Cardiac muscle cell (in vitro differentiated cells and primary cell): ENCODE measurements at places on chromosomes 12 and 14. TPM values are rescaled to one million over a fixed set of nuclear protein-coding genes. Genes with fewer than 3 reads are reported as not detected.

Gene TMPRSS12
- total RNA-seq: not detected in 2 replicates

DNA sequence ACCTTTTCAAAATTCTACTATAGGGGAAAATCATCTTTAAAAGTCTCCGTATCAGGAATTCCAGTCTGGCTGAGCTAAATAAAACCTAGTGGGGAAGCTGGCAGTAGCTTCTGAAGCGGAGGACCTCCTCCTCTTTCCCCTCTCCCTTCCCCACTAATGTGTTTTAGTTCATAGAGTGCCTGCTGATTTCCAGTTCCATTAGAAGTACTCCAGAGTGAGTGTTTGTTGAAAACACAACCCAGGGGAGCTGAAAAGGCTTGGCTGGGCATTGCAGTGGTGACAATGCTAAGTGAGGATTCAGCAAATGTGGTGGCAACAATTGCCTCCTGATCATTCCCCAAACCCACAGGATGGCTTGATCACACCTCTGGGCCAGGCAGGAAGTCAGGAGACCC, 144.2 kb upstream of the FRMD6 start:
- no peak for DNase-seq
- H3K4me1 ChIP-seq: no peaks in the 10 kb centered on the region
- no peaks in the 10 kb centered on the region for H3K27me3 ChIP-seq
- peak overlapping the region; percentile 58 for H3K27ac ChIP-seq
- H3K36me3 ChIP-seq: no peaks in the 10 kb centered on the region
- H3K4me3 ChIP-seq: no peak overlapping the region

DNA sequence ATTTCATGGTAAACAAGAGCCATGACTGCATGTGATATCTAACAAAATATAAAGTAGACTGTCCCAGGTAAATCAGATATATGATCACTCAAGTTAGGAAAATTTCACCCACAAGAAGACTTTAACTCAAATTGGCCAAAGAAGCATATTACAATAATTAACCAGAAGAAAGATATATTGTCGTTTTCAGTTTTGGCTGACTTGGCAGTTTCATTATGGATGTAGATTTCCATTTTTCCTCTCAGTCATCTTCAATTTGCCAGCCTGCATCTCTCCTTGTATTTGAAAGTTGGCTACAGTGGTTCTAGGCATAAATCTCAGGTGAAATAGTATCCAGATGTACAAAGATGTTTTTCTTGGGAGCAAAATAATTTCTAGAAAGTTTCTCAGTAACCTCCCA, 761.6 kb downstream of the LRFN5 start:
- H3K36me3 ChIP-seq: no peaks in the 10 kb centered on the region
- no peaks in the 10 kb centered on the region for H3K4me1 ChIP-seq
- no peak overlapping the region for H3K4me3 ChIP-seq
- H3K27me3 ChIP-seq: no peaks in the 10 kb centered on the region
- no peak overlapping the region for H3K27ac ChIP-seq

DNA sequence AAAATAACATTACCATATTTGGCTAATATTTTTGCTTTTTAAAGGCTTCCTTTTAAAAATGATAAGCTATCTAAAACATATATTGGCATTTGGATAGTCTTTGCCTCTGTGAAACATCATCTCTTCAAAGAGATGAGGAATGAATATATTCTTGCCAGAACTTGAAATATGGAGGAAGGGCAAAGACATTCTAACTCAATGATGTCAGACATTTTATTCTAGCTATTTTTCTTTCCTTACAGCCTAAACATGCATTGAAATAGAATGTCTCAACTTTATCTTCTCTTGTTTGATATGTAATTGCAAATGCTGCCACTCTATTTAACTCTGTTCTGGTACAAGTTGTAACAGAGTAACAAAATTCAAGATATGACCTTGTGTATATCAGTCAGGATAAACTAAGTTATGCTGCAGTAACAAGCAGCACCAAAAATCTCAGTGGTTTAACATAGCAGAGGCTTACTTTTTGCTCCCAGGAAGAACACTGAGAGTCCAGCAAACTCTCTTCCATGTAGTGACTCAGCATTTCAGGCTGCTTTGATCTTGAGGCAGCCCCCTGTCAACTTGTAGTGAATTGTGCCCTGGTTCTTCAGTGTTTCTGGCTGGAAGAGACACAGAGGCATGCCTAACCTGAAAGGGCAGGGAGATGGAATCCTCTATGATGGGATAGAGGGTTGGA, 11.0 kb downstream of the IRAK3 start:
- H3K27ac ChIP-seq: no peak overlapping the region
- H3K27me3 ChIP-seq: no peaks in the 10 kb centered on the region
- no peak overlapping the region for H3K4me3 ChIP-seq
- no peaks in the 10 kb centered on the region for H3K4me1 ChIP-seq

- no peaks in the 10 kb centered on the region for H3K27me3 ChIP-seq
- no peak overlapping the region for H3K4me3 ChIP-seq
- no peak for DNase-seq
- H3K4me1 ChIP-seq: no peaks in the 10 kb centered on the region
- no peaks in the 10 kb centered on the region for H3K36me3 ChIP-seq
Observed at GRCh38 chr14:77355811-77356210, 21.1 kb downstream of the TMED8 start.

DNA sequence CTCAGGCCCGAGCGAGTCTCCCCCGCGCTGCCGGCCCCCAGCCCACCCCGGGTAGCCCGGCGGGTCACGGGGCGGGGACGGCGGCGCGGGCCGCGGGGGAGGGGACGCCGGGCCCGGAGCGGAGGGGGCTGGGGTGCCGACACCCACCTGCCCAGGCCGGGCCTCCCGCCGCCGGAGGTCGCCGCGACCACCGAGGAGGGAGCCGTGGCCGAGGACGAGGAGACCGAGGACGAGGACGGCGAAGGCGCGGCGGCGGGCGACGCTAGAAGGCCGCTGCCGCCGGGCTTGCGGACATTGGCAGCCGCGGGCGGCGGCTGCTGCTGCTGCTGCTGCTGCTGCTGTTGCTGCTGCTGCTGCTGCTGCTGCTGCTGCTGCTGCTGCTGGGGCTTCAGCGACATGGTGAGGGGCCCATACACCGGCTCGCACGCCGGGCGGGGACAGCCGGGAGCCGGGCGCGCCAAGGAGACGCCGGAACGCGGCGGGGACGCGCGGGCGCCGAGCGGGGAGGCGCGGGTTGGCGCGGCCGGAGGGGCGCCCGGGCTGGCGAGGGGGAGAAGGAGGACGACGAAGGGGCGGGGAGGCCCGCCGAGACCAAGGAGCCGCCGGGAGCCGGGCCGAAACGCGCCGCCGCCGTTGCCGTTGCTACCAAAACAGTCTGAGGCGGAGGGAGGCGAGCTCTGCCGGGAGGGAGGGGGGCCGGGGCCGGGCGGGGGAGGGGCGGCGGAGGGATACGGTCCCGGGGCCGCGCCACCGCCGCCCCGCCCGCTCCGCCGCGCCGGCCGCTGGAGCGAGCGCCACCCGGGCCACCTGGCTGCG, at the start of gene ATXN2:
ATXN2 (minus strand) TSS at position 679 of the 816 bp plus-strand sequence; CDS start at position 398, 281 bp downstream.
- peak; percentile 81 for DNase-seq
- no peaks in the 10 kb centered on the region for H3K27me3 ChIP-seq
- H3K4me3 ChIP-seq: peak within 1 kb of the TSS; percentile 69
- peak within 1 kb of the TSS; percentile 100 for H3K27ac ChIP-seq
- peaks cover 22% of the 10 kb centered on the region for H3K4me1 ChIP-seq

- DNase-seq: no peak
- H3K27me3 ChIP-seq: peaks cover 4% of the 10 kb centered on the region
- no peak overlapping the region for H3K4me3 ChIP-seq
- H3K36me3 ChIP-seq: no peaks in the 10 kb centered on the region
- peak overlapping the region; percentile 81 for H3K27ac ChIP-seq
Observed at GRCh38 chr12:117091758-117092510, 7.3 kb downstream of the TESC start.

DNA sequence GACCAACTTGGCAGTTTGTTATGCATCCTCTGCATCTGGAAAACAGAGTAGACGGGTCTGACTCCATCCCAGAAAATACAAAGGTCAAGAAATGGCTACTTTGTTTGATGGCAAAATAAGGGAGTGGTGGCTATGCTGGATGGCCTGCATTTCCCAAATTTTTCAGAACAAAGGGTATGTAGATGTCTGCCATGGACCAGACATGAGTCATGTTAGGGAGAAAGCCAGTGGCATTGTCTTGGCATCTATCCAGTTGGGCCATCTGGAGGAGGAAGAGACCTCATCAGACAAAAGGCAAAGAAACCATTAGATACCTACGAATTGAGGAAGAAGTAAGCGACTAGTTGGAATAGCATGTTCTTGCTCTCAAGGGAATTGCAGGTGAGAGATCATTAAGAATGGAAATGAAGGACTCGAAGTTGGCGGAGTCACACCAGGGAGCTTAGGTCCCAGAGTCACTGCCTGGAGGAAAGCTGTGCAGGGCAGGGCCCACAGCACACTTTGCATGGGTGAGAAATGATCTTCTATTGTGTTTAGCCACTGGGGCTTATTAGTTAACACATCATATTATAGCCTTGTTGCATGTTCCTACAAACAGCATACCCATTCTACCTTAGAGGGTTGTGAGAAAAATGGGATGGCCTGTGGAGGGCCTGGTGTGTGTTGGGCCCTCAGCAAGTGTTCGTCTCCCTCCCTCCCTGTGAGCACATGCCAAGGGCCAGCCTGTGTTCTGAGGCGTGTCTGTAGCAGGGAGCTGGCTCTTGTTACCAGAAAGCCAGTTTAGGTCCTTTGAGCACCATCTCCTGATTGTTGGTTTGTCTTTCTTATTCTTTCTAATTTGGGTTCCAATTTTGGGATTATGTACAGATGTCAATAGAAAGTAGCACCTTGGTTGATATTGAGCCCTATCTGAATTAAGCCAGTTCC, 119.4 kb downstream of the KTN1 start:
- H3K27me3 ChIP-seq: no peaks in the 10 kb centered on the region
- no peak overlapping the region for H3K27ac ChIP-seq
- H3K36me3 ChIP-seq: no peaks in the 10 kb centered on the region
- no peaks in the 10 kb centered on the region for H3K4me1 ChIP-seq

DNA sequence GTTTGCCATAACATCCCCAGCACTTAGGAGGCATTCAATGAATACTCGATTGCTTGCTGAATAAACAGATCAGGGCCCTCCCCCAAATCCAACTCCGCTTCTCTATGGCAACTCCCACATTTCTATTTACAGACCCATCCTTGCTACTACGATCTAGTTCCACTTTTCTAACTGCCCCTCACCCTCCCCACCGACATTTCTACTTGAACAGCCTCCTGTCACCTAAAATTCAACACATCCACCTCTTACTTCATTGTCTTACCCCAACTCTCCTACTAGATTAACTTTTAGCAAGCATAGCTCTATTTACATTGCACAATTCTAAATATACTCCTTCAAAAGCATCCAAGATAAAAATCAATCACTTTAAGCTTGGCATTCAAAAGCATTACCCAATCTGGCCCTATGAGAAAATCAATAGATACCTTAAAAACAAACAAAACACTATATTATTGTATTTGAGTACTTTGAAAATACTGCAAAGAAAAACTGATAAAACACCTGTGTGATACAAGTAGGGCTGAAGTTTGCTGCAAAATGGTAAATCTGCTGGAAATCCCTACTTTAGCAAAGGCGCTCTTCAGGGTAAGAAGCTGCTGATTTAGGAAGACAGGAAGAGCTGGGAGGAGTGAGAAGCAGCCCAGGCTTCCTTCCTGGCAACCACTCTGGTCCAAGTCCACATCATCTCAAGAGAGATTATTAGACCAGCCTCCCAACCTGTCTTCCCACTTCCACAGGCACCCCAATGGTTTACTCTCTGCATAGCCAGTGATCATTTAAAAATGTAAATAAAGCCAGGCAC, 96.4 kb downstream of the HECTD4 start:
- peaks cover 10% of the 10 kb centered on the region for H3K4me1 ChIP-seq
- H3K27ac ChIP-seq: no peak overlapping the region
- H3K4me3 ChIP-seq: no peak overlapping the region
- DNase-seq: no peak
- H3K27me3 ChIP-seq: no peaks in the 10 kb centered on the region
- H3K36me3 ChIP-seq: no peaks in the 10 kb centered on the region

GRCh38 chr14:101836135-101836534, 74.6 kb downstream of the PPP2R5C start:
- H3K4me1 ChIP-seq: no peaks in the 10 kb centered on the region
- H3K4me3 ChIP-seq: no peak overlapping the region
- peak; percentile 27 for DNase-seq
- no peaks in the 10 kb centered on the region for H3K27me3 ChIP-seq
- no peak overlapping the region for H3K27ac ChIP-seq

- no peak overlapping the region for H3K27ac ChIP-seq
- DNase-seq: no peak
- no peaks in the 10 kb centered on the region for H3K4me1 ChIP-seq
- no peaks in the 10 kb centered on the region for H3K27me3 ChIP-seq
- H3K36me3 ChIP-seq: no peaks in the 10 kb centered on the region
- H3K4me3 ChIP-seq: no peak overlapping the region
Observed at GRCh38 chr12:27828196-27828595, 48.2 kb upstream of the MANSC4 start.

Gene RNASE3
- not detected in 2 replicates for total RNA-seq

DNA sequence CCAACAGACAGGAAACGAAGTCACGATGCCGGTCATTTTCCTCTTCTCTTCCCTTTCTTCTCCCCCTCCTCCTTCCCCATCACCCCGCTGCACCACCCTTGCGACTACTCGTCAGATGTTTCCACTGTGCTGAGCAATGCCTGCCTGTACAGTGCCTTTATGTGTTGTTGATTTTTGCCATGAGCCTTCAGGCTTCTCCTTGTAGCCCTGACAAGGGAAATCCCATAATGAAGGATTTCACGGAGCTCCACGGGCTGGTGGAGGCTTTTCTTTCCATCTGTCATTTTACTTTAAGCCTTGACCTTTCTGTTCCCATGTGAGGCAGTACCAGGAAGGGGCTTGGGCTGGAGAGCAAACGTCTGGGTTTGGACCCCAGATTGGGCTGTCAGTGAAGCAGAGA, 28.7 kb upstream of the CCND2 start:
- no peak overlapping the region for H3K4me3 ChIP-seq
- H3K36me3 ChIP-seq: no peaks in the 10 kb centered on the region
- H3K27me3 ChIP-seq: no peaks in the 10 kb centered on the region
- H3K27ac ChIP-seq: no peak overlapping the region
